ENCODE measurements at places on chromosomes 5 and 9.
A peak's percentile ranks its signal among the peaks of the same experiment; 100 is the strongest.

- no peak for ATAC-seq
Measured at GRCh38 chr5:99177796-99178195, 249.0 kb upstream of the CHD1 start.

- ATAC-seq: no peak
Measured at GRCh38 chr9:105346273-105346672, 101.6 kb upstream of the FSD1L start.

DNA sequence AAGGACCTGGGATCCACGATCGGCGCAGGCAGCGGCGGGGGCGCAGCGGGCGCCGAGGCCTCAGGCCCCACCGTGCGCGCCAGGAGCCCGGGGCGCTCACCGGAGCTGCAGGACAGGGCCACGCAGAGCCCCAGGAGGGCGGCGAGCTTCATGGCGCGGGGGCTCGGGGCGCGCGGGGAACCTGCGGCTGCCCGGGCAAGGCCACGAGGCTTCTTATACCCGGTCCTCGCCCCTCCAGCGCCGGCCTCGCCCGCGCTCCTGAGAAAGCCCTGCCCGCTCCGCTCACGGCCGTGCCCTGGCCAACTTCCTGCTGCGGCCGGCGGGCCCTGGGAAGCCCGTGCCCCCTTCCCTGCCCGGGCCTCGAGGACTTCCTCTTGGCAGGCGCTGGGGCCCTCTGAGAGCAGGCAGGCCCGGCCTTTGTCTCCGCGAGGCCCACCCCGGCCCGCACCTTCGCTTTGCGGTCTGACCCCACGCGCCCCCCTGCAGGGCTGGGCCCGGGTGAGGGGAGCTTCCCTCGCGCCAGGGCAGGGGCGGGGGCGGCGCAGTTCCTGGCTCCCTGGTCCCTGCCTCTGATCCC, at the start of gene SCGB3A1:
SCGB3A1 (minus strand) TSS at position 189 of the 577 bp plus-strand sequence; CDS start at position 152, 37 bp downstream.
- ATAC-seq: no peak

- peak; percentile 96 for ATAC-seq
Measured at GRCh38 chr9:130770679-130771442, 64.2 kb upstream of the ABL1 start.

DNA sequence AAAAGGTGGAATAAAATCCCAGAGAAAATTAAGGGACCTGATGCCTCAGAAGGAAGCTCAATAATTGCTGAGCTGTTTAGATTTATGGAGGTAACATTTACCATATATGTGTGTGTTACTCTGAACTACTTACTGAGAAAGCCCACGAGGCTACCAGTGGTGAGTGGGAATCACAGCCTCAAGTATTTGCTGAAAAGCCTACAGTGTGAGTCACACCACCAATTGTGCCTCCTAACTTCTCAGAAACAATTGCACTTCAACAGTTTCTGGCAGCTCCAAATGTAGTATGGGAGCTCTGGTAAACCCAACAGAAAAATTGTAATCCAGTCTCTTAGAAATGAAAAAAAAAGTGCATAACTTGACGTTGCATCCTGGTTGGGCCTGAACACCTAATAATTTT, 551.6 kb downstream of the PRDM9 start:
- no peak for ATAC-seq

DNA sequence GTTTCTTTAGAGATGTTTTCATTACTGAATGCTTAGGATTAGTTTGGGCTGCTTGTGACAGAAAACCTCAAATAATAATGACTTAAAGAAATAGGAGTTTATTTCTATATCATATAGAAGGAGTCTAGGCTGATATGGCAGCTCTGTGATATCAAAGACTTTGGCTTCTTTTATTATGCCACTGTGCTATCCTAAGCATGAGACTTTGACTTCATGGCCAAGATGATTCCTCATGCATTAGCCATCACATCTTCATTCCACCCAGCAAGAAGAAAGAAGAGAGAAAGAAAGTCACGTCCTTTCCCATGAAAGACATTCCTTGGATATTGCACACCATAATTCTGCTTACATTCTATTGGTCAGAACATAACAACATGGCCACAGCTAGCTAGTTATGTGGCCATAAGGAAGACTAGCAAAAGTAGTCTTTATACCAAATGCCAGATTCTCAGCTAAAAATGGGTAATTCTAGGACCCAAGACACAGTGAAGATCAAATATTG, 76.2 kb downstream of the DAPK1 start:
- ATAC-seq: no peak

DNA sequence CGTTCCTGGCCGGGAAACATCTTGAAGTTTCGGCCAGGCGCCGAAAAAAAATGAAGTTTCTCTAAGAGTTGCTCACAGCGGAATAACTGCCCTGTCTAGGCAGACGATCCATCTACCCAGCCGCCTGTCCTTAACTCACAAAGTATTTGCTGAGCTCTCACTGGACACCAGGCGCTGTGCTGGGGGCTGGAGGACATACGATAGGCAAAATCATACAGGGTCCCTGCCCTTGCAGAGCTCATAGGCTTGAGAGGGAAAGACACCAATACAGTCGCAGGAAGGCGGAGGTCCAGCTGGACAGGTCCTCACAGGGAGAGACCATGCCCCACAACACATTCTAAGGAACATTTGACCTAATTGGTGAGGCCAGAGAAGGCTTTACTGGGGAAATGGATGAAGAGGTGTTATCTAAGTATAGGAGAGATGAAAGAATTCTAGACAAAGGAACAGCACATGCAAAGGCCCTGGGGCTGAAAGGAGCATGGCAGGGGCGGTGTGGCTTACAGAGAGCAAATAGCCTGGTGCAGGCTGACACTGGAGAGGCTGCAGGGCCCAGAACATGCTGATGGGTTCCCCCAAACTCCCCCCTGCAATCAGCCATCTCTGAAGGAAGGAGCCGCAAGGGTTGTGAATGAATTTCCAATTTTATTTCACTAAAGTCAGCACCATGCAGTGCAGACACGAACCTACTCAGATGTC, 2.0 kb upstream of the MXD3 start:
- no peak for ATAC-seq

- no peak for ATAC-seq
Measured at GRCh38 chr5:122263352-122264030, 48.5 kb upstream of the SNCAIP start.

DNA sequence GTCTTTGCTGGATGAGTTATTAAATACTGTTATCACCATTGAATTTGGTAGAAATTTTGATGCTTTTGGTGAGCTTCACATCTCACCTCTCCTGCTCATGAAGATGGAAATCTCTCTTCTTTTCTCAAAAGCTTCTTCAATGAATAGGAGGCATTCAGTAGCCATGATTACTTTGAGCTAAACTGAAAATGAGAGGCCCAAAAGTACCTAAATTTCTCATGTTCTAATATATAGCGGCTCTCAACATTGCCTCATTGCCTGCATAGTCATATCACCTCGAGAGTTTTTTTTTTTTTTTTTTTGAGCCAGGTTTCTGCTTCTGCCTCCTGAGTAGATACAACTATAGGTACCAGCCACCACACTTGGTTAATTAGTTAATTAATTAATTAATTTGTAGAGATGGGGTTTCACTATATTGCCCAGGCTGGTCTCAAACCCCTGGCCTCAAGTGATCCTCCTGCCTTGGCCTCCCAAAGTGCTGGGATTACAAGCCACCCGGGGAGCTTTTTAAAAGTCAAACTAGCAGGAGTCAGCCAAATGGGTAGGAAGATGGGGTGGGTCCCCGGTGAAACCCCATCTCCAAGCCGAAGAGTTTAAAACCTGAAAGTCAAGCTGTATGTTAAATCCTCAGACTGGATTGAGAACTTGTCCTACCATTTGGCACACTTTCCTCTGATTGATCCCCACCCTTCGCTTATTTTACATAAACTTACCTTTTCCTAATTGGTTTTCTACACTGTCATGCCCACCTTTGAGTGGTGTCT, 169.0 kb downstream of the DOCK2 start:
- no peak for ATAC-seq

Measured in SK-N-SH treated with all-trans-retinoic acid at 6 μM for 48 hours (cell line).